ENCODE measurements at places on chromosomes 3 and 15. TPM values are rescaled to one million over a fixed set of nuclear protein-coding genes. Genes with fewer than 3 reads are reported as not detected.

The ASB14 gene
- total RNA-seq: not detected

The LTF gene
- total RNA-seq: not detected

The CLK3 gene
- total RNA-seq: 62.8 TPM

The BTD gene
- total RNA-seq: 7.2 TPM

The C3orf20 gene
- not detected for total RNA-seq

The POPDC2 gene
- total RNA-seq: 0.93 TPM

The CERS3 gene
- not detected for total RNA-seq

The ITIH4 gene
- total RNA-seq: 0.58 TPM

The WDR49 gene
- total RNA-seq: 0.54 TPM

The SNAPC5 gene
- 24.6 TPM for total RNA-seq

The PLS1 gene
- 7.3 TPM for total RNA-seq

The ITGA11 gene
- not detected for total RNA-seq

The NAALADL2 gene
- 4.2 TPM for total RNA-seq

The FANCD2OS gene
- total RNA-seq: not detected

The ARPIN gene
- 7.1 TPM for total RNA-seq

The NANOGP8 gene
- total RNA-seq: 0.75 TPM

The SLC28A1 gene
- total RNA-seq: not detected

The LXN gene
- total RNA-seq: 3.4 TPM

The PLOD2 gene
- total RNA-seq: 149 TPM

The PAK6 gene
- total RNA-seq: 9.3 TPM

The TTC21A gene
- total RNA-seq: 5.4 TPM

The NOX5 gene
- total RNA-seq: 1.4 TPM

The SST gene
- not detected for total RNA-seq

The FAM174B gene
- 6.5 TPM for total RNA-seq

The LRTM1 gene
- not detected for total RNA-seq

The NKTR gene
- total RNA-seq: 63.4 TPM

The CCDC33 gene
- not detected for total RNA-seq

The KNG1 gene
- total RNA-seq: not detected

The GOLGA6L10 gene
- 1.9 TPM for total RNA-seq

The WNT5A gene
- total RNA-seq: 14.5 TPM

The MESP2 gene
- not detected for total RNA-seq

The TNFAIP8L3 gene
- 2.6 TPM for total RNA-seq

The GOLGA6L1 gene
- not detected for total RNA-seq

The CHCHD6 gene
- total RNA-seq: 28.7 TPM

The GCHFR gene
- 8.2 TPM for total RNA-seq

The CEP19 gene
- 3.2 TPM for total RNA-seq

The CCR3 gene
- not detected for total RNA-seq

The CMTM8 gene
- total RNA-seq: 3.2 TPM

The IQSEC1 gene
- 21.2 TPM for total RNA-seq

The IGSF11 gene
- not detected for total RNA-seq

The P2RY1 gene
- 0.28 TPM for total RNA-seq

The CCRL2 gene
- total RNA-seq: not detected

Data from MCF 10A (cell line).